ENCODE measurements at places on chromosomes 16 and 17.

GRCh38 chr17:48973806-48974205 lies 5.4 kb upstream of the GIP start:
- no peaks in the 10 kb centered on the region for H3K27me3 ChIP-seq
- H3K4me3 ChIP-seq: no peak overlapping the region
- H3K4me1 ChIP-seq: no peaks in the 10 kb centered on the region
- H3K27ac ChIP-seq: no peak overlapping the region

GRCh38 chr16:57735755-57736418 lies at the start of gene KATNB1:
Gene KATNB1, plus strand, starts transcription at chr16:57735770. Its CDS starts 1,474 bp downstream, at chr16:57737244.
- no peaks in the 10 kb centered on the region for H3K27me3 ChIP-seq
- H3K27ac ChIP-seq: peak within 1 kb of the TSS; percentile 68
- DNase-seq: no peak
- peak within 1 kb of the TSS; percentile 97 for H3K4me3 ChIP-seq

DNA sequence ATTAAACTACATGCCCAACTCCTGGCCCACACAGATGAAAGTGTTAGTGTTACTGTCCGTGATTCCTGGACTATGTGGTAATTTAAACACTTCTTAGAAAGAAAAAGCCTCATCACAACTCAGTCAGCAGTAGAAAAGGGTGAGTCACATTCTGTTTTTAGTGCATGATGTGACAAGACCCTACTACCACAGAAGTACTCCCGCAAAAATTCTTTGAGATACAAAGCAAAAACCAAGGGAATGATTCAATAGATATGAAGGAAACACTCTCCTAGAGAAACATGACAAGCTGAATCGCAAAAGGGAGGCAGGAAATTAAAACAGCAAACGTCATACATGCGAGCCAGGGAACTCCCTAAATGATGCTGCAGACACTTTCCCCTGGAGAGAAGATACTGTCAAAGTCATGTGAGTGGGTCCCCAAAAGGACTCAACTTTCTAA lies 14.4 kb downstream of the SNN start:
- H3K36me3 ChIP-seq: peaks cover 4% of the 10 kb centered on the region
- no peak overlapping the region for H3K4me3 ChIP-seq
- DNase-seq: no peak

GRCh38 chr17:20262226-20263114 lies 204.9 kb downstream of the LGALS9B start:
- no peak overlapping the region for H3K27ac ChIP-seq
- no peak for DNase-seq
- H3K4me3 ChIP-seq: no peak overlapping the region

- peak overlapping the region; percentile 95 for H3K27ac ChIP-seq
- no peaks in the 10 kb centered on the region for H3K27me3 ChIP-seq
- H3K36me3 ChIP-seq: no peaks in the 10 kb centered on the region
- peak; percentile 86 for DNase-seq
These were observed 527 bp downstream of the TRAF4 start for GRCh38 chr17:28744104-28744971.

GRCh38 chr17:40092581-40092980 lies 7.8 kb downstream of the NR1D1 start:
- no peaks in the 10 kb centered on the region for H3K27me3 ChIP-seq
- H3K4me3 ChIP-seq: no peak overlapping the region
- no peak overlapping the region for H3K27ac ChIP-seq

DNA sequence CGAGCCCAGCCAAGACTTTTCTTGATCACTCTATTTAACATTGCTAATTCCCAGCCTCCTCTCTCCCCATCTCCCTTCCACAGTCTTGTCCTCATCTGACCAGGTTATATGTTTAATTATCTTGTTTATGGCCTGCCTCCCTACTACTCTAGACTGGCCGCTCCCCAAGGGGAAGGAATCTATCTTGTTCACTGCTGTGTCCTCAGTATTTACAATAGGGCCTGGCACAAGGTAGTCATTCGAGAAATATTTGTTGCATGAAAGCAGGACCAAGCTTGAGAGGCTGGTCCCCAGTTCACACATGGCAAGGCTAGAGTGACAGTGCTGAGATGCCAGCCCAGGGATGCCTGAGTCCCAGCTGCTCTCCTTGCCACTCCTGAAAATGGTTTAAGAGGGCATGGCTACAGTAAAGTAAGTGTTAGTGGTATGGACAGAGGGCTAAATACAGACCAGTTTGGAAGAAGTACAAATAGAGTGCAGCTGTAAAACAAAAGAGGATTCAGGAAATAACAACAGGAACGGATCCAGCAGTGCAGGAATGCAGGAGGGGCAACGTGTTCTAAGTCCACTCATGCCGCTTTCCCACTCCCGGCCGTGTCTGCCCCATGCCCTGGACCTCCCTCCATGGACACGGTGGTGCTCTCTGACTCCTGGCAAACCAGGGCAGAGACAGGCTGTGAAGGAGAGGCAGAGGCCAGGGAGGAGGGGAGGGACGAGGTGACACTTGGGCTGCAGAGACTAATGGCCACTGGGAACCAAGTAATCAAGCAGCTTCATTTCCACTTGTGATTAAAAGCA lies 65.6 kb downstream of the TOM1L2 start:
- no peaks in the 10 kb centered on the region for H3K27me3 ChIP-seq
- DNase-seq: no peak
- no peak overlapping the region for H3K4me3 ChIP-seq
- H3K36me3 ChIP-seq: no peaks in the 10 kb centered on the region
- no peaks in the 10 kb centered on the region for H3K4me1 ChIP-seq

DNA sequence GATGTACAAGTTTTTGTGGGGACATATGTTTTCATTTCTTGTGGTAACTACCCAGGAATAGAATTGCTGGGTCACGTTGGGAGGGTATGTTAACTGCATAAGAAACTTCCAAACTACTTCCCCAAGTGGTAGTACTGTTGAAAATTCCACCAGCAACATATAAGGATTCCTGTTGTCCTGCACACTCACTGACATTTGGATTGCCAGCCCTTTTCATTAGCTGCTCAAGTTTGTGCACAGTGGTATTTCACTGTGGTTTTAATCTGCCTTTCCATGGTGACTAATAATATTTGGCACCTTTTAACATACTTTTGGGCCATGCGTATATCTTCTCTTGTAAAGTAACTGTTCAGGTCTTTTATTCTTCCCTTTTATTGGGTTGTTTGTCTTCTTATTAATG lies 103.3 kb downstream of the GNAO1 start:
- no peaks in the 10 kb centered on the region for H3K27me3 ChIP-seq
- H3K4me3 ChIP-seq: no peak overlapping the region
- no peak for DNase-seq
- H3K4me1 ChIP-seq: no peaks in the 10 kb centered on the region
